ENCODE measurements at places on chromosomes 1 and 21.

DNA sequence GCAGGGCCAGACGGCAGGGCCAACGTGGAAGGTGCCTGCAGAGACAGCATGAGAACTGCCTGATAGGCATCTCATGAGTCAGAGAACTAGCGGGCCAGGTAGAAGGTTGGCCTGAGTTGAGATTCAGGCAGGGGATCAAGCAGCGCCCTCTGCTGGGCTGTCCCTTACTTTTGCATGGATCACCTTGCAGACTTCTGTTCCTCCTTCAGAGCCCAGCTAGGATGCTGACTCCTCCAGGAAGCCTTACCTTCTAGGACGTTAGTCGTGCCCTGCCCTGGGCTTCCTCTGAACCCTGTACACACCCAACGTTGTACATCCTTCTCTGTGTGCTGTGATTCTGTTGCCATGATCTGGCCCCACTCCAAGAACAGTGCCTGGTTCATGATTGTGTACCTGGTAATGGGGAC lies 231.3 kb upstream of the VAMP3 start:
- no peak for DNase-seq

DNA sequence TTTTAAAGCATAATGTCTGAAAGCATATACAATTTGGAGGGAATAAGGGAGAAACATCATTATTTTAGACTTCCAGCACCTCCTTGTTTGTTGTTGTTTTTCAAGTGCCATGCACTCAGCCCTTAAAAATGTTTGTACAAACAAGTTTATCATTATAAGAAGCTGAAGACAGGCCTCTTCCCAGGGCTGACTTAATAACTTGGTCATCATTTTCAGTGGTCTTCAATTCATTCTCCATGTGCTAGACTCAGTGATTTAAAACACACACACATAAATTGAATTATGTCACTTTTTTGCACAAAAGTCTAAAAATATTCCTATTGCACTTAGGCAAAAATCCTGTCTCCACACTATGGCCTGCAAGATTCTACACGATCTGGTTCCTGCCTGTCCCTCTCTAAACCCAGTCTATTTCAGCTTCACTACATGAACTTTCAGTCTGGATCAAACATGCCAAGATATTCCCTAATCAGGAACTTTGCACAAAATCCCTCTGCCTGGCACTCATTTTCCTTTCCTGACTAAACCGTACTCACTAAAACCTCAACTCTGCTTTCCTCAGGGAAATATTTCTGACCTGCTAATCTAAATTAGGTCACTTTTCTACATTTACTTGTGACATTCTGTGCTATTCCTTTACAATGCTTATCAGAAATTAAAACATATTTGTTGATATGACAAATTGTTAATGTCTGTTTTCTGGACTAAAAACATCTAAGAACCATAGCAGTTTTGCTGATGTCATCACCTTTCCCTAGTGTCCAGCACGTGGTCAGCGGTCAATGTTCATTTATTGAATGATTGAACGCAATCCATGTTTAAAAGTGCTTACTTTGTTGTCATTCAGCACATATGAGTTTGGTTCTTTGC lies 14.8 kb upstream of the GBP5 start:
- DNase-seq = no peak

- DNase-seq = no peak
Observed at GRCh38 chr1:218273762-218274479, 11.2 kb upstream of the RRP15 start.

- no peak for DNase-seq
Observed at GRCh38 chr1:200834383-200834782, 38.4 kb upstream of the GPR25 start.

GRCh38 chr1:182644886-182645285 lies 39.5 kb downstream of the RGS8 start:
- no peak for DNase-seq

- no peak for DNase-seq
Observed at GRCh38 chr1:108947871-108948525, 15.3 kb downstream of the CLCC1 start.

Measured in activated CD4-positive, CD25-positive, alpha-beta regulatory T cell (primary cell).